ENCODE measurements at places on chromosomes 12 and 14.

DNA sequence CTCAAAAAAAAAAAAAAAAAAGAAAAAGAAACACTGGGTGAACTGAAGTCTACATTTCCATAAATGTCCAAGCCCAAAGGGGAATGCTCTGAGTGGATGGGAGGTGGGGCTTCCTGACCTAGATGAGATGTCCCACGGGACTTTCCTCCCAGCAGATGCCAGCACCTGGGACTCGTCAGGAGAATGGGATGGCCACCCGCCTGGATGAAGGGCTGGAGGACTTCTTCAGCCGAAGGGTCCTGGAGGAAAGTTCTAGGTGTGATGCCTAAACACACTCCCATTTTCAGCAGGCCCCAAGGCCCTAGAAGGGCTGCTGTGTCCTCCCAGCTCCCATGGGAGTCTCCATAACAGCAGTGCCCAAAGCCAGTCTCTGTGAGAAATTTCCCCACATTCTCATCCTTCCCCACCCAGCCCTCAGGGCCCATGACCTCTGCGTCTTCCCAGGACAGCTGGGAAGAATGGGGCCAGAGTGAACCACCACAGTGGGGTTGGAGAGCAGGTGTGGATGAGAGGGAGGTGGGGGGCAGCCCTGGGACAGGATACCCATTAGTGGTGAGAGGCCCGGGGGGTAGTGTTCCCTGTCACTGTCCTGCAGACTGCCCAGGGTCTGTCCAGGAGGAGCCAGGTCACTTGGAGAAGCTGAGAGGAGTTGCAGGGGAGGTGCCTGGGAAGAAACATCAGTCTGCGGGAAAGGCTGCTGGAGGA, 7.1 kb upstream of the CPNE6 start:
- no peak for DNase-seq

GRCh38 chr14:106511006-106511799, 984.8 kb downstream of the TMEM121 start:
- no peak for DNase-seq

DNA sequence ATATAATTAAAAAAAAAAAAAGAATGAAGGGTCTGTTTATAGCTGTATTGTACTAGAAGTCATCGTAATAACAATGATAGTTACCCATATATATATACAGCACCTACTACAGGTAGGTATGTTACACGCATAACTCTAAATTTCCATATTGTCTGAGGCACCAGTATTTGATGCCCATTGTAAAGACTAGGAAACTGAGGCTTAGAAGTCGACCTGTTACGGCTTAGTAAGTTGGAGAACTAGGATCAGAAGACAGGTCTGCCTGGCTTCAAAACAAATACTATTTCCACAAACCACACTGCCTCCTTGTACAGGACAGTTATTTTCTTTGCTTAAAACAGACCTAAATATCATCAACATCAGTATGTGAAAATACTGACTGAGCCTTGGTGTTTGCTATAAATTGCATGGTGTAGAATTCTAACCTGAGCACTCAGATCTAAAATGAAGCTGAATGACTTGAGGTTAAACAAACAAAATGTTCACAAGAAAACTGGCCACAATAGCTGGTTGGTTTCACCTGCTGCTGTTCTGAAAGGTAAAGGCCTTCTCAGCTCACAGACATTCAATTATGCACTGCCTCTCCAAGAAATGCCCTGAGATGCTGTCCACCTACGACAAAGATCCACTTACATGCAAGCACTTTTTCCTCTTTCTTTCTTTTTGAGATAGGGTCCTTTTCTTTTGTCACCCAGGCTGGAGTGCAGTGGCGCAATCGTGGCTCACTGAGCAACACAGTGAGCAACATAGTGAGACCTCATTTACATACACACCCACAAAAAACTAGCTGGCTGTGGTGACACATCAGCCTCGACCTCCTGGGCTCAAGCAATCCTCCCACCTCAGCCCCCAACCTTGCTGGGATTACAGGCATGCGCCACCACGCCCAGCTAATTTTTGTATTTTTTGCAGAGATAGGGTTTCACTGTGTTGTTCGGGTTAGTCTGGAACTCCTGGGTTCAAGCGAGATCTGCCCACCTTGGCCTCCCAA, 35.7 kb downstream of the SSH1 start:
- peak; percentile 59 for DNase-seq

- no peak for DNase-seq
Measured at GRCh38 chr14:76053572-76054355, 68.2 kb downstream of the IFT43 start.

DNA sequence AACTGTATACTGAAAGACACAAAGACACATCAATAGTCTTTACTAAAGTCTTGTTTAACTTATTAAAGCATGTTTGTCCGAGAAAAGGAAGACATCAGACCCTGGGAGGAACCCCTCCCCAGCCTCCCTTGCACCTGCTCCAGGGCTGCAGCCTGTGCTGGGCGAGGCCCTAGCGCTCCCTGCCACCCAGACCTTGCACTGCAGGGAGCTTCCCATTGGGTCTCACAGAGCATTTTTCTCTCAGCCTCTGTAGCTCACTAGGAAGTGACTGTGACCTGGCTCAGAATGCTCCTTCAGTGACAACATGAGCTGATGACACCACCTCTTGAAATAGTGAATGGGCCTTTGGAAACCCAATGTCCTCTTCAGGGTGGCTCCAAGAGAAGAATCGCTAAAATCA, 461.2 kb downstream of the TMEM121 start:
- no peak for DNase-seq

DNA sequence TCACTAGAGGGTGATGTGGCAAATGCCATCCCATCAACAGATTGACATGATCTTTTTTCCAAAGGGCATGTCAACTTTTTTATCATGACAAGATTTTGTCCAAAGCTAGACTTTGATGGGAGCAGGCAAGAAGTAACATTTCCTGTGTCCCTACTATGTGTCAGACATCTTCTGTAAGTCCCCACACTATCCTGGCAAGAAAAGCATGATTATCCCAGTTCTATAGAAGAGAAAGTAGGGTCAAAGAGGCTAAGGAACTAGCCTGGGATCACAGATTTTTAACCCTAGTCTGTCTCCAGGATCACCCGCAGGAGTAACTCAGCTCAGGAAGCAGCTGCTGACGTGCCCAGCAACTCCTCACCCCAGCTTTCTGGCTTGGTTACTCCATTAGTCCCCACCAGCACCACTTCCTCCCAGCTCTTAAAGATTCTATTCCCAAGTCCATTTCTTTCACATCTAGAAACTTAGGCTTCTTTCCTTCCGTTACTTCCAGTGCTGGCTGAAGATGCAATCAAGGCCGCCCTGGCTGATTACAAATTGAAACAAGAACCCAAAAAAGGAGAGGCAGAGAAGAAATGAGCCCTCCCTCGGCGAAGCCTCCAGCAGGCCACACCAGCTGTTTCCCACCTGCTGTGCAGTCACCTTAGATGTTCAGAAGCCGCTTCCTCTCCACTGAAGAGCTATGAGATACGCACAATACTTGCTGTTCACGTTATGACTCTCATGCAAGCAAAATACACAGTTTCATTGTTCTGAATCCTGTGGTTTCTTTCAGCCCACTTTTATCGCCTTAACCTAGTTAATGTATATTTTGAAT, 6.2 kb downstream of the ISCU start:
- no peak for DNase-seq

Measured in EL (cell line).